Stimulated activated CD4-positive, alpha-beta T cell treated with anti-CD3 and anti-CD28 coated beads, Interleukin-15, amount 100 ng/mL, for 1 hour (primary cell): ENCODE measurements at places on chromosomes 11 and 22.

- no peak for DNase-seq
Observed at GRCh38 chr11:26571861-26572654, at the start of gene MUC15. Gene MUC15 (minus strand): TSS chr11:26572263. CDS start chr11:26567094, 5,169 bp downstream.

DNA sequence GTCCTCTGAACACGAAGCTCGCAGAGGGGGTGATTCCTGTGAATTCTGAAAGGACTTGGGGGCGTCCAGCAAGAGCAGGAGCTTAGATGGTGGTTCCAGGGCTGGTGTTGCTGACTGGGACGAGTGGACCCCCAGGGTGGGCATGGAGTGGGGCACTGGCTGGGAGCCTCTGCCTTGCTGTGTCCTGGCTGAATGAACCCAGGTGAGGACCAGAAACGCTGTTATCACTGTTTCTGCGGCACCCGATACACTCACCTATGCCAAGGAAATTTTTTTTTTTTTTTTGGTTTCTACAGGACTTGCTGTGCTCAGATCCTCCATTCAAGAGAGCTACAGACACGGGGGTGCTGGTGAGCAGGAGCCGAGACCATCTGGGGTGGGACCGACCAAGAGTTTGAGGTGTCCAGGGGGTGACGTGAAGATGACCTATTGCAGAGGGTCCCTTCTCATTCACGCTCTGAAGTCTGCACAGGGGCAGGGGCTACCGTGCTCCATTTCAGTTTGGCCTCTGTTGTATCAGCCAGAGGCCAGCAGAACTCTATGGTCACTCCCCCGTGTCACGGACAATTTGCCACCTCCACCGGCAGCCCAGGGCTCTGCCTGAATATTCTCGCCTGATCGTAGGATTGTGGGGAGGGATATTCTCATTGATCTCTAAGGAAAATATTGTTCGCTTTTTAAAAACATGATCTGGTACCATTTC is 3.6 kb downstream of the SMIM38 start:
- no peak for DNase-seq

GRCh38 chr11:8301622-8302021 is 37.9 kb upstream of the LMO1 start:
- no peak for DNase-seq

DNA sequence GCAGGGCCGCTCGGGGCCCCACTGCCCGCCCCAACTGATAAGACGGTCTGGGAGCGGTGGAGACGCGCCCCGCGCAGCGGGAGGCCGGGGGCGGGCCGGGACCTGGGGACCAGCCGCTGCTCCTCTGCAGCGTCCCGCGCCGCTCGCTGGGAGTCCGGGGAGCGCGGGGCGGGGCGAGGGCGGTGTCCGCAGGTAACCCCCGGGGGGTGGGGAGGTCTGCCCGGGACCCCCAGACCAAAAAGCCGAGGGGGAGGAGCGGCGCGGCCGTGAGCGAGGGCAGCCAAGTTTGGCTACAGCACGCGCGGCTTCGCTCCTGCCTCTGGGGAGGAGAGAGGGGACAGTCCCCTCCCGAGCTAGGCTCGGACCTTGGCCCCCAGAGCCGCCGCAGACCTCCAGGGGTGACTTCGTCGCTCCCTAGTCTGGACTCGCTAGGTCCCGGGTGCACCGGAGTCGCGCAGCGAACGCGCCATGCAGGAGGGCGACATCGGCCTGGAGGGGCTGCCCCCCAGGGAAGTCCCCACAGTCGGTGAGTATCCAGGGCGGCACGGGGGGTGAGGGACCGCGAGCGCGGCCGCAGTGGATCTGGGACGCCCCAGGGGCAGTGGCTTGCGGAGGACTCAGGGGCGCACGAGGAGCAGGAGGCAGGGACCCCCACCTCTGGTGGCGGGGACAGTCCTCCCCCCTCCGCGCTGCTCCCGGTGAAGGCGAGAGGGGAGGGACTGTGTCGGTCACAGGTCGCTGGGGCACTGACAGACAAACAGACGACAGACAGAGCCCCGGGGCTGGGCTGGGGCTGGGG is 92.3 kb upstream of the ANO1 start:
- no peak for DNase-seq

DNA sequence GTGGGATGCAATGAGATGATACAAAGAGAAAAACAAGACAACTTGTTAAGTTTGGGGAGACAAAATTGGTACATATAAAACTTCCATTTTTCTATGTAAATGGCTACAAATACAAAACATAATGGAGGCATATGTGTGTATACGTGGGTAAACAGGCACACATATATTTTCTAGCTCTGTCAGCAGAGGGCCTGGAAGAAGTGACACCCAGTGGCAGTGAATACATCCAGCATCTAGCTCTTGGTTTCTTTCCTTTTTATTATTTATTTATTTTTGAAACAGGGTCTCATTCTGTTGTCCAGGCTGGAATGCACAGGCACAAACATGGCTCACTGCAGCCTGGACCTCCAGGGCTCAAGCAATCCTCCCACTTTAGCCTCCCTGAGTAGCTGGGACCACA is 5.0 kb upstream of the RASL10A start:
- DNase-seq = no peak

DNA sequence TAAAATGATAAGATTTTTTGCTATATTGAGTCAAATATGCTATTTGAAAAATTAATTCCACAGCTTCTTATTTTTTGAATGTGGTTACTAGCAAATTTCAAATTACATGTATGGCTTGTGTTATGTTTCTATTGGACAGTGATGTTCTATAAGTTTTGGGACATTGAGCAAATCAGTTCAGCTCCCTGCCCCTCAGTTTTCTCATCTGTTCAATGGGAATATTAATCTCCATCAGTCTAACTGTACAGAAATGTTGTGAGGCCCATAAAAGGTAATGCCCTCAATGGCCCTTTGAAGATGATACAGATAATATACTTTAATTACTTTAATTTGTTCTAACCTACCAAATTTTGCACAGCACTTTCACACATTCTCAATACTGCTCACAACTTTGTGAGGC is 15.2 kb downstream of the WT1 start:
- DNase-seq = no peak

- no peak for DNase-seq
Observed at GRCh38 chr22:35348026-35348590, 32.8 kb upstream of the HMOX1 start.

GRCh38 chr22:40235308-40235707 is 57.6 kb downstream of the TNRC6B start:
- no peak for DNase-seq

- no peak for DNase-seq
Observed at GRCh38 chr11:128765571-128766549, 72.0 kb downstream of the FLI1 start.

DNA sequence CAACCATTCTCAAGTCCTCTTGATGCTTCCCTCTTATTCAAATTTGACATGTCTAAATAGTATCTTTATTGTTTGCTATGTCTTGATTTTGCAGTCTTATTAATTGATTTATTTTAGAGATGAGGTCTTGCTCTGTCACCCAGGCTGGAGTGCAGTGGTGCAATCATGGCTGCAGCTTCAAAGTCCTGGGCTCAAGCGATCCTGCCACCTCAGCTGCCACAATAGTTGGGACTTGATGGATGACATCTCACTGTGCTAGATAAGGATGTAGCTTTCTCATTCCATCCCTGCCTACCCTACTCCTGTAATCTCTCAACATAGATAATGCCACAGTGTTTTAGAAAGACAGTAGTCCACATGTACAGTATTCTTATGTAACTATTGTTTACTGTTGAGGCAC is 7.5 kb upstream of the SPTY2D1 start:
- DNase-seq = no peak

GRCh38 chr22:21622011-21622918 is 7.6 kb downstream of the YDJC start:
- DNase-seq = no peak

DNA sequence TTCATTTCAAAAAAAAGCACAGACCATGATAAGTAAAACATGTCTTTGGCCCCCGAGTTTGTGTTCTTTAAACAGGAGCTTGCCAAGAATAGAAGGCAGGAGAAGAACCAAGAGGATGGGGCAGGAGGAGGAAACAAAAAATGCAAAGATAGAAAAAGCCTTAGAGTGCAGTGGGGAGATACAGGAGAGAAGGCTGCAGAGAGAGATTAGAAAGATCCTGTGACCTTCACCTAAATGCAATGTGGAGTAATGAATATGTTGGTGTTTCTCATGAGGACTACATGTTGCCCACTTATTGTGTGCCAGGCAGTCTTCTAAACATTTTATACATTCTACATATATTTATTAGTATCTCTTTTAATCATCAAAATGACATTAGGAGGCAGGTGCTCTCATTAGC is 2.3 kb upstream of the APLNR start:
- no peak for DNase-seq

GRCh38 chr11:109864151-109864661 is 229.0 kb upstream of the ZC3H12C start:
- no peak for DNase-seq

GRCh38 chr22:30920407-30920806 is 48.2 kb downstream of the MORC2 start:
- DNase-seq = peak; percentile 64

DNA sequence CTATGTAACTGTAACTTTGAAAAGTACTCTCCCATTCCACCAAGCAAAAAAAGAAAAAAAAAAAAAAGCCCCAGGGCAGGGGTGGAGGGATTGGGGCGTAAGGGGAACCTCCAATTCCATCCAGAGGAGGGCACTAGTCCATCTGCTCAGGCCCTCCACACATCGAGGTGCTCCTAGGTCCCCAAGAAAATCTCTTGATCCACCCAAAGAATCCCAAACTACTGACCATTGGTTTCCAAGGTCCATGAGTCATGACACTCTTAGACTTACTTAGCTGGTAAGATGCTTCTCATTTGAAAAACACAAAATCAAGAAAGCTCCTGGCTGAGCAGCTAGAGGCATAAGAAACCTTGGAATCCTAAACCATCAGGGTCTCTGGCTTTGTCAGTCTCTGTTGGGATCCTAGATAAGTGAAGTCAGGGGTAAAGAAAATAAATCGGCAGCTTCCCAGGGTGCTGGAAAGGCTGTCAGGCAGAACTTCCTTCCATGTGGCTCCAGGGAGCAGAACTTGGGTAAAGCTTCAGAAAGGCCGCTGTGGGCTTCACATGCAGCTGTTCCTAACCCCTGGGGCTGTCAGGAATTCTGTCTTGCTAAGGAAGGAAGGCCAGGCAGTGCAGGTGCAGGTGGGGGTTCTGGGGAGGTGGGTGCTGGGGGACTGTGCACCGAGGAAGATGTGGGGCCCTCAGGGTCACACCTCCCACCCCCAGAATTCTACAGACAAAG is 49.4 kb upstream of the ADA2 start:
- no peak for DNase-seq

DNA sequence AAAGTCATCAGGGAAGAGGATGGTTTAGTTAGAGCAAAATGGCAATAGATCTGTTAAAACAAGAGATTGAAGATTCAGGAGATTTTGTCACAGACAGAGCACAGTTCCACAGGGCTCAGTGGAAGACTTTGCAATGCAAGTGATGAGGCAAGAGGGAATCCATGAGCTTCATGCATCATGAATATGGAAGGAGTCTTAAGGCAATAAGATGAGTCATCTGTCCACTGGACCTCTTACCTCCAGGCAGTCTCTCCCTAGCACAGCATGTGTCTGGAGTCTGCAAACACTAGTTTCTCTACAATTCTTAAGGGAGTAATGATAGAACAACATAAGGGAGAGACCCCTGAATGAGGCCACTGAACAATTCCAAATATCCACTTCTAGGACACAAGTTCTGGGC is 245.7 kb downstream of the NXPE2 start:
- DNase-seq = no peak

DNA sequence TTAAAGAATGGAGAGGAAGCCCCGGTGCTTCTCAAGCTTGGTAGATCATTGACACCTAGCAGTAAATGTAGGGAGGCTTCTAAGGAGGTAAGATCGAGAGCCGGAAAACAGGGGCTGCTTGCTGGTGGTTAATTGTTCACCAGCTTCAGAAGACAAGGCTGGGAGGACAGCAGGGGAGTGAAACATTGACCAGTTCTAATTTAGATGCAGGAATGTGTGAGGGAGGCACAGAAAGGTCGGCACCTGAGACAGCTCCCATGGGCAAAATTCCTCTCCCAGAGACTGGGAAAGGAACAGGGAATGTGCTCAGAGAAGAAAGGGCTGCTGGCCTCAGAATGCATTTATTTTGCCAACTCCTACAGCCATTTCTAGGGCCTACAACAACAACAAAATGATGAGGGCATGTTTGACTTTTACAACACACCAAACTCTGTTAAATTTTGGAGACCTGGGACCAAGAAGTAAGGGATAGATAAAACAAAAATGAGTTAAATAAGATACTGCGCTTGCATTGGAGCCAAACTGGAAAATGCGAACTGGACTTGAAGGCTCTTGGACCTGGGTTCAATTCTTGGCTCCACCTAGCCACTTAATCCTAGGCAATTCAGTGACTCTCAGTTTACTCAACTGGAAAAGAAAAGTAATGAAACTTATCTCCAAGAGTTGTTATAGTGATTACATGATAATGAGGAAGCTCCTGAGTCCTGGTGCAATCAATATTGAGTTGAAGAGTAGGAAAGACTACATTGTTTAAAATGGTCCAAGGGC is 31.0 kb downstream of the FZD4 start:
- DNase-seq = no peak

GRCh38 chr11:107583629-107584195 is 7.2 kb upstream of the ELMOD1 start:
- no peak for DNase-seq

DNA sequence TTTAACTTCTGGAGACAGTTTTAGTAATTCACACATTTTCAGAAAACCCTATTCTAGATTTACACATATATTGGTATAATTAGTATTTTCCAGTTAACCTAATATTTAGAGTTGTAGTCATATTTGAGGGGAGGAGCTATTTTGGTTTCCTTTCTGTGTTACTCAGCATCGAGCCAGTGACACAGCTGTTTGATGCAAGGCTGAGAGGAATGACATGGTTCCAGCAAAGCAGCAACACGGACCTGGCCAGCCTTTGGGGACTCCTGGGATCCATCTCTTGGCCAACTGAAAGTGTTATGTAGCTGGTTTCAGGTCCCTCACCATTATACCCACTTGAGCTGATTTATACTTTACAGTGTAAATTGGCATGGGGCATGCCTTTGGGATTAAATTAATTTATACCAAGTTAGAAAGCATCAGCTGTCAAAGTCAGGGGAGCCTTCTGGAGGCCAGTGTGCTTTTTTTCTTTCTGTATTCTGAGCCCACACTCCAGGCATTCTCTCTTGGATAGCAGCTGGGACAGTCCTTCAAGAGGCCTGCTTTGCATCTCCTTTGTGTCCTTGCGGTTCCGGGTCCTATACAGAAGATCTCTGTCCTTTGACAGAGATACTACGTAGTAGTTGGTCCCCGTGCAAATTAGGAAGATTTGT is 91.3 kb upstream of the SLC25A18 start:
- DNase-seq = no peak

GRCh38 chr22:23458663-23459541 is 121.2 kb downstream of the IGLL1 start:
- DNase-seq = no peak

GRCh38 chr11:46983598-46983997 is 47.0 kb downstream of the CSTPP1 start:
- DNase-seq = no peak

DNA sequence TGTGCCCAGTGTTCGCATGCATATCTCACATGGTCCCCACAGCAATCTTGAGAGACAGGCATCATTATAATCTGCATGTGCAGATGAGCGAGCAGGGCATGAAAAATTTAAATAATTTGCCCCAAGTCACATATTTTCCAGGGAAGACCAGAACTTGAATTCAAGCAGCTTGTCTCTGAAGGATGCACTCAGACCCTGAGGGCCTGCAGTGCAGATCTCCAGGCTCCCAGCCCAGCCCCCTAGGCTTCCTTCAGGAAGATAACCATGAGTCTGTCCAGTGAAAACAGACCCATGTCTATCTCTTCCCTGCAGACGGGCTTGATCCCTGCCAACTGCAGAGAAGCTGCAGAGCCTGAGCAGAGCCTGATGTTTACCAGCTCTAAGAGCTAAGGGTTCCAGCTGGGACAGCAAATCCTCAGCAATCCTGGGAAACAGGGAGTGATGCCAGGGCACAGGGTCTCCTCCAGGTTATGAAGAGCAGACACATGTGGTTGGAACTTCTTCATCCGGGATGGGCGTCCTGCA is 55.1 kb downstream of the NAV2 start:
- no peak for DNase-seq
